ENCODE measurements at places on chromosomes 6 and 20.

GRCh38 chr20:40675599-40676221, 13.3 kb downstream of the MAFB start:
- DNase-seq = no peak

DNA sequence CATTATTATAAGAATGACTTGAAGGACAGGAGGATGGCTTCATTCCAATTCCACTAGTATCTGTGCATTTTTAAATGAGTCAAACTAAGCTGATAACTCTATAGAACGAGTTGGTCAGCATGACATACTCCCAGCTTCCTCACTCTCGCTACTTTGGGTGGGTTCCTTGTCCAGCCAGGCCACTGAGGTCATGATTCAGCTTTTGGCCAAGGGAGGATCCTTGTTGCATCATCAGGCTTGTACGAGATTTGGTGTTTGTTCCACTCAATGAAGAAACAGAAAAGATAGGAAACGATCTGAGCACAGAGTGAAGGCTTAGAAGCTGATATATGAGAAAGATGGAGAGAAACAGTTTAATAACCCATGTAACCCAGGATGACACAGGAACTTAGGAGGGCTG, 19.8 kb downstream of the NEDD9 start:
- DNase-seq = peak; percentile 84

DNA sequence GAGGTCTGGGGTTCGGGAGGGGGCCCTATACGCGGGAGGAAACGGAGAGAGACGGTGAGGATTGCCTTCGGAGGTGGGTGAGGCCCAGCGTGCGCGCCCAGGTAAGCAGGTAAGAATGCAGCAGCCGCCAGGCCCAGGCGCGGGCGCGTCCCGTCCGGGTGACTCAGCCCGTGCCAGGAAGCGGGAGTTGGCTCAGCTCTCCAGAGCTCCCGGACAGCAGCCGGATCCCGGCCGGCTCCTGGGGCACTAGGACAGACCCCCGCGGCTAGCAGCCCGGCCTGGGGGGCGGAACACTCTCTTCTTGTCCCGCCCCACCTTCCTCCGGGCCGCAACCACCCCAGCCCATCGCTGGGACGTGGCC, 1.5 kb upstream of the MDFI start:
- DNase-seq = no peak

GRCh38 chr6:147508866-147509608, 547 bp downstream of the SAMD5 start:
- no peak for DNase-seq

- peak; percentile 56 for DNase-seq
These were observed 41.6 kb downstream of the MRAP2 start for GRCh38 chr6:84074988-84075781.

DNA sequence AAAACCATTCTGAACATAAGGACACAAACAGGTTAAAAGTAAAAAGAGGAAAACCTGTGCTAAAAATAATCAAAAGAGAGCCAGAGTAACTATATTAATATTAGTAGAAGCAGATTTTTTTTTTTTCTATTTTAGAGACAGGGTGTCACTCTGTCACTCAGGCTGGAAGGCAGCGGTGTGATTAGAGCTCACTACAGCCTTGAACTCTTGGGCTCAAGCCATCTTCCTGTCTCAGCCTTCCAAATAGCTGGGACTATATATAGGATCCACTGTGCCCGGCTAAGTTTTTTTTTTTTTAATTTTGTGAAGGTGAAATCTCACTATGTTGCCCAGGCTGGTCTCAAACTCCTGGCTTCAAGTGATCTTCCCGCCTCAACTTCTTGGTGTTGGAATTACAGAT, 33.4 kb upstream of the PLN start:
- no peak for DNase-seq

DNA sequence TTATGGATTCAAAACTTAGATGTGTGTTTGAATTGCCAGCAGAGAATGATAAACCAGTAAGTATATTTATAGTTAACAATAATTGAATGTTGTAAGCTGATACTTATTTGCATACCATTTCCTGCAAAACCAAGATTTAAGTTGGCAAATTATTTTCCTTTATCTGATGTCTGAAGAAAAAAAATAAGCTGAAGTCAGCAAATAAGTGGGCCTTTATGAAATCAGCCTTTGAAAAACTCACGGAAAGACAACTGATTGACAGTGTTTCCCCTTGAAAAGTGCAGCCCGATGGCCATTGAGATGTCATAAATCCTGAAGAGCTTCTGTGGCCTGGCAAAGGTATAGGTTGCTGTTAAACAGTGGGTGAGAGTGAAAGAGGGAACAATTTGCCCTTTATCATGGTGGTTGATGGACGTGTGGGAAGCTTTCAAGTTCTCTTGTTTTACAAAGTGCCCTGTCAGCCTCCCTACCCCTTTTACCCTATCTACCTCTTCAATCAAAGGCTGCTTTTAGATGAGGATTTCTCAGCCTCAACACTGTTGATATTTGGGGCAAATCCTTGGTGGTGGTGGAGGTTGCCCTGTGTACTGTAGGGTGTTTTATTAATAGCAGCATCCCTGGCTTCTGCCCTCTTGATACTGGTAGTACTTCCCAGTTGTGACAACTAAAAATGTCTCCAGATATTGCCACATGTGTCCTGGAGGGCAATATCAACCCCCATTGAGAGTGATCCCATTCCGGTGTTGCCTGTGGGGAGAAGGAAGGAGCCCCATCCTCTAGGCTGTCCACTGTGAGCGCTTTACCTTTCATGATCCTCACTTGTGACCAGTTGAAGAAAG, 50.2 kb downstream of the VAPB start:
- DNase-seq = no peak

DNA sequence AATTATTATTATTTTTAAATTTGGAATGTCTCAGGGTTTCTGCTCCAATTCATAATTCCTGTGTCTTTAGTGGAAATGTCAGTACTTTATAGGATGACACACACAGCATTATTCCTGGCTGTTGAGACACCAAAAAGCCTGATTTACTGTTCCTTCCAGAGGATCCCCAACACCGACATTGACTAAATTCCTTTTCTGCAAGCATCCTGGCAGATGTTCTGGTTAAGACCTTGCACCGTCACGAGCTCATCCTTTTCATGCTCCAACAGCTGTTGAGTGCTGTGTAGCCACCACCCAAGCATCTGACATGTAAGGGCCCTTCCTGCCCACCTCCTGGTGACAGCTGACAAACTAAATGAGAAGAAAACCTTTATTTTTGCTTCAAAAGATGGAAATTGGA, 284.3 kb upstream of the SULF2 start:
- DNase-seq = no peak

DNA sequence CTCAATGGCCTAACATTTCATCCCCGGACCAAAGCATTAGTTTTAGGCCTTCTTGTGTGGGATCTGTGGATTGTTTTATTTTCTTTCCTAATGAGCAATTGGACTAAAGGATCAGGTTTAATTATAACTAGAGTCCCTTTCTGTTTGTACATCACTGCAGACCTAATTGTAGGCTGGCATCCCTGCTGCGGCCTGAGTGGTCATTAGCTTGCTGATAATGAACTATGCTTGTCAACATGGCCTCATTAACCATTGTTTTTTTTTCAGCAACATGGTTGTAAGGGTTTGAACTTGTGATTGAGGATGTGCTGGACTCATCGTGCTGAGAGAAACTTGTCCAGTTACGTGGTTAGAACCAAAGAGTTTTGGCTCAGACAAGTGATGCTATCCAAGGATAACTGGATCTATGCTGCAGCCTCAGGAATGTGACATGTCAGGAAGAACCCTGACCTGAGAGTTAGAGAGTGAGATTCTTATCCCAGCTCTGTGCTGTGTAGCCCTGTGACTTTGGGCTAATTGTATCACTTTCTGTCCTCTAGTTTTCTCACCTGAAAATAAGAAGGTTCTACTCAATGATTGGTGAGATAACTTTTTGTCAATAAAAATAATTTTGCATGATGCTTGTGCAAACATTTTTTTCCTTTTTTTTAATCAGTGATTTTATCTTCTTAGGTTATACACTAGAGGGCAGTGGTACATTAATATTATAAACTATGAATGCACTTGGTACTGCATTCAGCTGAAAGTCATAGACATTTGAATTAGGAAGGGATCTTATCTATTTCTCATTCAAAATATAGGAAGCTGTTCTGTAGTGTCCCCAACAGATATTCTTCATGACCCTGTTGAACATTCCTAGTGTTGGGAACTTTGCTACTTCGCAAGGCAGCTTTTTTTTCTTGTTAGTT, 140.9 kb downstream of the RNF144B start:
- peak; percentile 63 for DNase-seq

DNA sequence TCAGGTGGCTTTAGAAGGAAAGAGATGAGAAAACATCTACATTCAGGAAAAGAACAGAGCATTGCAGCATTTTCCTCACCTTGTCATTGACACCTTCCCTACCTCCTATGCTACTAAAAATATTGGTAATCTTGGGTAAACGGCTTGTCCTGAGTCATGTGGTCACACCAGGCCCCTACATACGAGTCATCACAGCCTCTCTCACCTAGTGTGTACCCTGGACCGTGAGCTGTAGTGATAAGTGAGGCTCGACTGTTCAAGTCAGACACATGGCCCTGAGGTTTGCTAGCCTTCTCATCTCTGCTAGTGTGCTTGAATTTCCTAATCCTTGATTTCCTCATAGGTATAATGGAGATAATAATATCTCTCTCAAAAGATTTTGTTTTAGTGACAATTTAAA, 29.6 kb upstream of the TMEM244 start:
- DNase-seq = peak; percentile 24

DNA sequence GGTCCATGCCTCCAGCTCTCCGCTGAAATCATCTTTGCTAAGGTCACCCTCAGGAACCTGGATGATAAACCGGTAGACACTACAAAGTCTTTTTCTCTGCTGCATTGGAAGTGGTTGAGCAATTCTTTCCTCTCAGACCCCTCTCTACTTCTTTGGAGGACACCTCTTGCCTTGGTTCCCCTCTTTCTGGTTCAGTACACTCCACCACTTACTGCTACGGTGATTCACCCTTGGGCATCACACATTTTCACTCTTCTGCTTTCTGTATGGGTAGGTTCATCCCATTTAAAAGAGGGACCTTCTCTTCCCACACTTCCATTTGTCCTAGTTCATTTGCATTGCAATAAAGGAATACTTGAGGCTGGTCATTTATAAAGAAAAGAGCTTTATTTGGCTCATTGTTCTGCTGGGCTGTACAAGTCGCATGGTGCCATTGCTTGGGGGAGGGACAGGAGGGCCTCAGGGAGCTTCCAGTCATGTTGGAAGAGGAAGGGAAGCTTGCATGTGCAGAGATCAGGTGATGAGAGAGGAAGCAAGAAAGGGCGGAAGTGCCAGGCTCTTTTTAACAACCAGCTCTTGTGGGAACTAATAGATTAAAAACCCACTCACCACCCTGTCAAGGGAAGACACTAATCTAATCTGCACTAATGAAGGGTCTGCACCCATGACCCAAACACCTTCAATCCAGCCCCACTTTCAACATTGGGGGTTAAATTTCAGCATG, 149.7 kb upstream of the TMEM170B start:
- no peak for DNase-seq

GRCh38 chr20:16569246-16570153, 3.7 kb downstream of the KIF16B start:
- no peak for DNase-seq

GRCh38 chr6:53293691-53294090, 55.1 kb downstream of the ELOVL5 start:
- no peak for DNase-seq

DNA sequence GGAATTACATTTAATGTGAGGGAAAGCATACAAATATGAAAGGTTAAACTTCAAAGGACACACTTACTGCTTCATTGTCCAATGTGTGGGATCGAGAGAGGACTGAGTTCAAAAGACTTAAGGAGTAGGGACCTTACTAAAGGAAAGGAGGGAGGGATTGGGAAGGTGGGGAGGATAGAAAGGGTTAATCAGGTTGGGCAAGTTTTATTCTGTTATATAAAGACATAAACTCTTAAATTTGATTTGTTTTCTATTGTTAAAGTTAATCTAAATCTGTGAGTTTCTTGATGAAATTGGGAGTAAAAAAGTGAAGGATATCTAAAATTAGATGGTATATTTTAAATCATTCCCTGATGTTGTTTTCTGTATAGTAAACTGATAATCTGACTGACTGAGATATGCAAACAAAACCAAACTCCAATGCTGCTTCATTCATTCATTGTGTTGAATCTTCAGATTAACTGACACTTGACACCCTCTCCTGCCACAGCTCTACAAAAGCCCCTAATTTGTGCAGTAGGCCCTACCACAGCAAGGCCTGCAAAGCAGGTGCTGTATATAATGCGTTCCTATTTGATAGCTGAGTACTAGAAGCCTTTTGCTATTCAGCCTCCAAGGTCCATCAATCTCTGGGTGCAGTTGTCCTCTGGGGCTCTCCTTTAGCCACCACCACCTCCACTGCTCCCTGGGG, 1.3 kb upstream of the UBE2J1 start:
- DNase-seq = no peak

GRCh38 chr6:131001945-131002660, 60.9 kb downstream of the EPB41L2 start:
- DNase-seq = no peak

- DNase-seq = peak; percentile 89
These were observed 275.0 kb downstream of the KHDC1L start for GRCh38 chr6:72950114-72950860.

DNA sequence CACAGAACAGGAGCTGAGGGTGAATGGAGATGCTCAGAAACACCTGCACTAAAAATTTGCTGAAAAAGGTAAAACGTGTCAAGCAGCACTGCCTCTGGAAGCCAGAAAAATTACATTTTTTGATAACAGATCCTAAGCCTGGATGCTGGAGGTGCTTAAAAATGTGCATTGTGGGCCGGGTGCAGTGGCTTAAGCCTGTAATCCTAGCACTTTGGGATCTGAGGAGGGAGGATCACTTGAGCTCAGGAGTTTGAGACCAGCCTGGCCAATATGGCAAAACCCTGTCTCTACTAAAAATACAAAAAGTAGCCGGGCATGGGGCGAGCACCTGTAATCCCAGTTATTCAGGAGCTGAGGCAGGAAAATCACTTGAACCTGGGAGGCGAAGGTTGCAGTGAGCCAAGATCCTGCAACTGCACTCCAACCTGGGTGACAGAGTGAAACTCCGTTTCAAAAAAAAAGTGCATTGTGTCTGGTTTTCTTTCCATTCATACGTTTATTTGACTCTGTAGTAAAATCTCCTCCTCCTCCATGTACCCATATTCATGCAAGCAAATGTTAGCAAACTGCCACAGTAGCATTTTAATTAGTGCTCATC, 587 bp upstream of the BTN3A1 start:
- DNase-seq = no peak

GRCh38 chr20:57666106-57666833, 43.5 kb downstream of the PMEPA1 start:
- DNase-seq = no peak

DNA sequence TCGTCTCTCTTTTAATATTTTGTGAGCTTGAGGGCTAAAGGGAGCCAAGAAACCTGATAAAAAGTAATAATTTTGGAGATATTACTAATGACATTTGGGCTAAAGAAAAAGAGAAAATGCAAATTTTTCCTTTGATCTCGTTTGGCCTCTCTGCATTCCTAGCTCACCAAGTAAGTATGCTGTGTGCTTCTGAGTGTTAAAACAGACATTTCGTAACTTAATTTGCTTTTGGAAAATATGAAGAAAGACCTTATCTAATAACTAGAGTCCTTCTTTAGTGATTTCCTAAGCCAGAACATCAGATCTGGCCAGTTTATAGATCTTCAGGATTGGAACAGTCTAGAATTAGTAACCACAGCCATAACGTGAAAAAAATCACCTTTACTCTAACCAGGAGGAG, 872.9 kb upstream of the SLC35B3 start:
- DNase-seq = peak; percentile 3
